NCI-H524 treated with DMSO at 0.1 percent for 48 hours (cell line): ENCODE measurements at places on chromosomes 4 and X.

GRCh38 chr4:99356992-99357391, 4.4 kb upstream of the ADH1C start:
- no peak for DNase-seq

- no peak for DNase-seq
Observed at GRCh38 chrX:42229533-42229932, 306.2 kb upstream of the CASK start.

GRCh38 chr4:16597845-16598596, 300.4 kb downstream of the LDB2 start:
- DNase-seq = no peak

DNA sequence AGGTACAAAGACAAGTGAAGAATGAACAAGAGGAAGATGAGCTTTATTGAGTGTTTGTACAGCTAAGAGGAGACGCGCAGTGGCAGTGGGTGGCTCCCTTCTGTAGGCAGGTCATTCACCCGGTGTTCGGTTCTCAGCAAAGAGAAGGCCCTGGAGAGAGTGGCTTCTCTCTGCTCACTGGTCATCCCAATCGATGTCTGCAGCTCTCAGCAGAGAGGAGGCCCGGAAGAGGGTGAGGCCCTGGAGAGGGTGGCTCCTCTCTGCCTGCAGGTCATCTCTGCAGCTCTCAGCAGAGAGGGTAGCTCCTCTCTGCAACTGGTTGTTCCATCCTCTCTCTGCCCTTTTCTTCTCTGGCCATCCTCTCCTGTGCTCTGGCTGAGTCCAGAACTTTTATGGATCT, 126.5 kb downstream of the UGT8 start:
- DNase-seq = no peak

DNA sequence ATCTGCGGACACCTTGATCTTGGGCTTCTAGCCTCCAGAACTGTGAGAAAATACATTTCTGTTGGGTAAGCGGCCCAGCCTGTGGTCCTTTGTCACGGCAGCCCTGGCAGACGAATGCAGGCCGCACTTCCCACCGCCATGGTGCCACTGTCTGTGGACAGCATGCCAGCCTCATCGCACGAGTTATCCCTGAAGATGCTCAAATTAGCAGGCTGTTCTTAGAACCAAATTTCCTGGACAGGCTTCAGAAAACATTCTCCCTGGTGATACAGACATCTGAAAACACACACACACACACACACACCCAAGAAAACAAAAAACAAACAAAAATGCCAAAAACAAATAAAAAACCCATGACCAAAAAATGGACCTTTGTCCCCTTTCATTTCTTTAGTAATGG, 343.5 kb upstream of the GATB start:
- no peak for DNase-seq
